Stimulated activated CD8-positive, alpha-beta memory T cell treated with anti-CD3 and anti-CD28 coated beads, Interleukin-15, amount 100 ng/mL, for 24 hours (primary cell): ENCODE measurements at places on chromosomes 3 and 15.
A peak's percentile ranks its signal among the peaks of the same experiment; 100 is the strongest.

DNA sequence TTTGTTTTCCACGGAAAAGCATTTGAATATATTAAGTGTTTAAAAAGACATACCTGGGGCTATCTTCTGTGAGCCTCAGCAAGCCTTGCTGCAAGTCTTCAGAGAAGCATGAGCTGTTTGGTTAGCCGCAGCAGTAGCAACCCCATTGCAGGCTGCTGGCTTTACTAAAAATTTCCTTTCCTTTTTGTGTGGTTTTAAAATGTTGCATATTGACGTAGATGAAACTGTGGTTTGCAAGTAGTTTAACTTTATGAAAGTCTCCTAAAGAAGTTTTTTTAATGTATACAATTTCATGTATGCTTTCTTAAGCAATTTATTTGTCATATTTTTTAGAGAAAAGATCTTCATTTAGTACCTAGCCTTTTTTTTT, at the start of gene GPR171:
GPR171 (minus strand) TSS at position 166 of the 370 bp plus-strand sequence. CDS start 3,830 bp downstream, outside the sequence.
- peak; percentile 28 for DNase-seq

GRCh38 chr3:80836395-80836794, 925.0 kb downstream of the GBE1 start:
- no peak for DNase-seq

GRCh38 chr3:46627078-46627477, 14.8 kb downstream of the FAM240A start:
- DNase-seq, result no peak

GRCh38 chr3:148758303-148758884, 60.7 kb downstream of the AGTR1 start:
- no peak for DNase-seq

- DNase-seq, result no peak
These were observed 106.3 kb downstream of the RORA start for GRCh38 chr15:61122647-61123375.

GRCh38 chr3:50672656-50673055, 2.1 kb upstream of the DOCK3 start:
- no peak for DNase-seq

DNA sequence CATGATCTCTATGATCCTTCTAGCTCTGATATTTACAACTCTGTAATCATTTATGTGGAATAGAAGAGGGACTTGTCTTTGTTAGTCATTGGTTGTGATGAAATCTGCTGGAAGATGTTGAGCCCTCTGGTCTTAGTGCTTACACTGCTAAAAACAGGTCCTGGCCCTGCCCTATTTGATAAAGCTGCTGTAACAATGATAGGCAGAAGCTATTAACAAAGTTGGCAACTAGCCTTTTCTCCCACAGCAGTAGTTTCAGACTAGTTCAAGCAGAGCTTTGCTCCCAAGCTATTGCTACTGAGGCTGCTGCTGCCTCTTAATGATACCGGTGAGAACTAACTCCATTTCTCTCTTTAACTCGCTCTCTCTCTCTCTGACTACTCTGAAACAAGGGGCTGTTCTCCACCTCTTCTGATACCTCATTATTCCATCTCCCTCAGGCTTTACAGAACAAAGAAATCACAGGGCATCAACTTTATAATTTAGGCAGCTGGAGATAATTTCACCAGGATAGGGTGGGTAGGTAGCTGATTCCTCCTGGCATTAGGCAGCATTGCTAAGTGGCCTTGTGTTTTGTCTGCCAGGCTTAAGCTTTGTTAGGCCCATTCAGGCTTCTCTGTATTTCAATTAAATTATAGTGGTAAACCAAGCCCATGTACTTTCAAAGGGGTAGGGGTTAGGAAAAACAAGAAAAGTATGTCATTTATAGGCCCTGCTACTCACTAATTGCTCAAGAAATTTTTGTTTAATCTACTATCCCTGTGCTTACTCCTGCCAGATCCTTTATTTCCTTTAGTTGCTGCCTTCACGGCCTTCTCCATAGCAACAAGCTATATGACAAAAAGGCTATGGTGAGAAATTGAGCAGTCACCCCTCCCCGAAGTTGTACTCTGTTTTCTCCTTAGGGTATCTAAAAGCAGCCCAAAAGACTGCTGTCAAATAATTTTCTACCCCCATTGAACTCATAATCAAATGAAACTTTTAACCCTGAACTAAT, 139.6 kb downstream of the RBPMS2 start:
- no peak for DNase-seq

DNA sequence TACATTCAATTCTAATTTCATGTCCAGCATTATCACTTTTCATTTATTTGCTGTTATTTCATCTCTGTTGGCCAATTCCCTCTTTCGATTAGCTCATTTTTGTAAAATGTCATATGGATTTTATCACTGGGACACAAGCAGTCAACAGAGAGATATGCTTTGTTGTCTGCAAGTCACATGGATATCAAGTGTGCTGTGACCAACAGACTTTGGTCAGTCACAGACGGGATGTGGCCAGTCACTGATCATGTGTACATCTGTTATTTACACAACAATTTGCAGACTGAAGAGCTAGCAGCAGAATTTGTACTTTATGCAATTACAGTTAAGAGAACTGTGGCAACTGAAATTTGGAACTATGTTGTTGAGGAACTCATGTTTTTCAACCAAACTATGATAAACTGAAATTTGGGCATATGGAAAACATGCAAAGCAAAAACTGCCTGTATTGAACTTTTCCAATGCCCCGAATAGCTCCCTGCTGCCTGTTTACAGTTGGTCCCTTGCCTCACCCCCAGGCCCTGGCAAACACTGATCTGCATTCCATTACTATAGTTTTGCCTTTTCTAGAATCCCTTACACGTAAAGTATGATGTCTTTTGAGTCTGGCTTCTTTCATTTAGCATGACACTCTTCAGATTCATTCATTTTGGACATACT, 104.4 kb downstream of the RPL22L1 start:
- DNase-seq, result no peak

- DNase-seq, result no peak
These were observed 13.8 kb upstream of the CCR9 start for GRCh38 chr3:45872569-45872968.
